Fibroblast of mammary gland (primary cell): ENCODE measurements at places on chromosomes 1 and 21.

- peak; percentile 53 for DNase-seq
Observed at GRCh38 chr1:43557744-43558245, 27.1 kb downstream of the PTPRF start.

- no peak for DNase-seq
Observed at GRCh38 chr1:68745451-68745850, 248.6 kb upstream of the DEPDC1 start.

- no peak for DNase-seq
Observed at GRCh38 chr1:12453400-12454343, 164.3 kb downstream of the DHRS3 start.

DNA sequence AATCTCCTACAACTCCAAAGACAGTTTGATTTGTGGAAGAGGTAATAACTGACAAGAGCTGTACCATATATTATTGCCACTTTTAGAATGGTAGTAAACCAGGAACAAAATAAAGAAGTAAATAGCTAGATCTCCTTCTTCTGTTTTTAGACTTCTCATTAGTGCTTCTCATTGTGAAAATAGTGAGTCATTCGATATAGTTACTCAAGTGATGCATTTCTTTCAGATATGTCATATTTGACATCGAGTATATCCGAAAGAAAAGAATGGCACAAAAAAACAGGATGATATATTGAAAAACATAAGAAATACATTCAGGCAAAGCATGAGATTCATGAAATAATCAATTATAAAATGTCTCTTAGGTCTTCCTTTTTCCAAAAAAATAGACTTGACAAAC lies 1346.1 kb downstream of the BRINP3 start:
- no peak for DNase-seq

DNA sequence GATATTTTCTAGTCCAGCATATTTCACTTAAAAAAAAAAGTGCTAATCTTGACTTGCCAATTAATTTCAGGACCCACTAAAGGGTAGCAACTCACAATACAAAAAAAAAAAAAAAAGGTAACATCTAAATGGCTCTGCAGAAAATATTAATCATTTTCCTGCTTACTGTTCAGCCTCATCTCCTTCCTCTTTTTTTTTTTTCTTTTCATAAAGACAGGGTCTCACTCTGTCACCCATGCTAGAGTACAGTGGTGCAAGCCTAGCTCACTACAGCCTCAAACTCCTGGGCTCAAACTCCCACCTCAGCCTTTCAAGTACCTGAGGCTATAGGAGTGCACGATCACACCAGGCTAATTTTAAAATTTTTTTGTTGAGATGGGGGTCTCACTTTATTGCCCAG lies 30.4 kb downstream of the TTC13 start:
- no peak for DNase-seq

- no peak for DNase-seq
Observed at GRCh38 chr1:243667133-243667532, 182.9 kb downstream of the AKT3 start.

GRCh38 chr1:156582388-156583017 lies 3.0 kb downstream of the TTC24 start:
- DNase-seq, result no peak

GRCh38 chr1:168480997-168481396 lies 62.8 kb downstream of the XCL2 start:
- no peak for DNase-seq

DNA sequence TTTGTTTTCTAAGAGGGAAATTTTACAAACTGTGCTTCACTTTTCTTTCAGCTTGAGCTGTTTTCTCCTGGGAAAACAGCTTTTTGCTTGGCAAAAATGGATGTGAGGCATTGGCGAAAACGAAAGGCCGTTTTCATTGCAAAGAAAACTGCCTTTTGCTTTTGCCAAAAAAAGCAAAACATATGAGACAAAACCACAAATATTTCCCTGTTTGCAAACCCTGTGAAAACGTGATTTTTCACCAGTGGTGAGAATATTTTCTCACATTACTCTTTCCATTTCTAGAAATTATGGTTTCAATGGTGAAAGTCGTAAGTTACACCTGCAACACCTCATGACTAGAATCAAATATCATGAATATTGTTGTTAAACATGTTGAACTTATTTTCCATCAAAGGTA lies 74.0 kb upstream of the ZBTB18 start:
- peak; percentile 42 for DNase-seq

- peak; percentile 34 for DNase-seq
Observed at GRCh38 chr1:93969371-93969770, 60.1 kb upstream of the GCLM start.

DNA sequence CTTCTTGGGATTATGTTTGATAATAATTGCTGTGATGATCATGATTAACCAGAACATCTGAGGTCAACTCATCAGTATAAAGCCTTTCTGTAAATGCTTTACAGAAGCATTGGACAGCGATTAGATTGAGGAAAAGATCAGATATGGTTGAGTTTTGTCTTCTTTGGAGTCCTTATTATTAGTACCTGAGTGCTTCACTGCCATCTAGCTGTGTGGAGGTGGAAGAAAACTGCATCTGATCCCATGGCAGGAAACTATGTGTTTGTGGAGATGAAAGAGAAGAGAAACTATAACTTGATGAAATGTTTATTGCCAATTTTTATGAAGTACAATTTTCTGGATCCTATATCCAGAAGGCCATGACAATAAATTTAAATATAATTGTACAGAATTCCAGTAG lies 11.4 kb downstream of the FLG2 start:
- peak; percentile 6 for DNase-seq

GRCh38 chr1:2495546-2495945 lies 19.5 kb downstream of the PLCH2 start:
- DNase-seq, result no peak

DNA sequence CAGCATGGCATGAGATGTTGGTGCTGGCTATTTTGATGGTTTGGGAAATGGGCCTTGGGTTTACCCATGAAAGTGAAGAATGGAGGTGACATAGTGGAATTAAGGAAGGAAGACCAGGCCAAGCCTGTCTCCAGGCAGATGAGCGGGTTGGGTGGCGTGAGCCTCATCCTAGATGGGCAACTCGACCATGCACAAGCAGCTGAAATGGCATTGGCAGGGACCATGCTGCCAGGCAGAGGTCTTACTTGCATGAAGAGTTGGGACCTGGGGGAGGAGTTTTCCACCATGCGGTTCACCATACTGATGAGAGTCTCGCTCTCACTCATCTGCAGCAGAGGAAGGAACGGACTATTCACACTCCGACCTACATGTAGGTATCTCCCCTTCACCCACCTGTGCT lies 37.5 kb upstream of the GOLT1A start:
- DNase-seq, result no peak

- peak; percentile 16 for DNase-seq
Observed at GRCh38 chr1:3668585-3669300, 16.4 kb downstream of the TP73 start.

DNA sequence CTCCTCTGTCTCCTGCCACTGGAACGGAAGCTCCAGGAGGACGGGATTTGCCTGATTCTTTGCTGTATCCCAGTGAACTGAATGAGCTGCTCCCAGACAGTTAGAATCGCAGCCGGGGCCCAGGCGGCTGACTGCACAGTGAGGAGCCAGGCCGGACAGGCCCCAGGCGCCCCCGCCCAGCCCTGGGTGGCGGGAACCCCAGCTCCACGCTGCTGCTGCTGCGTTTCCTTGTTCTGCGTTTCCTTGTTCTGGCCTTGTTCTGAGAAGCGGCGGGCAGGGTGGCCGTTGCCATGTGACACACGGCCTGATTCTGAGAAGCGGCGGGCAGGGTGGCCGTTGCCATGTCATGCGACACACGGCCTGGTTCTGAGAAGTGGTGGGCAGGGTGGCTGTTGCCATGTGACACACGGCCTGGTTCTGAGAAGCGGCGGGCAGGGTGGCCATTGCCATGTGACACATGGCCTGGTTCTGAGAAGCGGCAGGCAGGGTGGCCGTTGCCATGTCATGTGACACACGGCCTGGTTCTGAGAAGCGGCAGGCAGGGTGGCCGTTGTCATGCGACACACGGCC lies 56.2 kb downstream of the SLC37A1 start:
- no peak for DNase-seq

GRCh38 chr1:199151634-199152425 lies 513.0 kb downstream of the PTPRC start:
- no peak for DNase-seq

- DNase-seq, result no peak
Observed at GRCh38 chr1:8437347-8437746, 119.4 kb downstream of the SLC45A1 start.

GRCh38 chr21:34865400-34866241 lies 183.5 kb downstream of the RUNX1 start:
- peak; percentile 51 for DNase-seq

GRCh38 chr21:32472890-32473765 lies 60.6 kb downstream of the EVA1C start:
- no peak for DNase-seq

- peak; percentile 47 for DNase-seq
Observed at GRCh38 chr1:54973205-54973921, 7.1 kb upstream of the TMEM61 start.

DNA sequence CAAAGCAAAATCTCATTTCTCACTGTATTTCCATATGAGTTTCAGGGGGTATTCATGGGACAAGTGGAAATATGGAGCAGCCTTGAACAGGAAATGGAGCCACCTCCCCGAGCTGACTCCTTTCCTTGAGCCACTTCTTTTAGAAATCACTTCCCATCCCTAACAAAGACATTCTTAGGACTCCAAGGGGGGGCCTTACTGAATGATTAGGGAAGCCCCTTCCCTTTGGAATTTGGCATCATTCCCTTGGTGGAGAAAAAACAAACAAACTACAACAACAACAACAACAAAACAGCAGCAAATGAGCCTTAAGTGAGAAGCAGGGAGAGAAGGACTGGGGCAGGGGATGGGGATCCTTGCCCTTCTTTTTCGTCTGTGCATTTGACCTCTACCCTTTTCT lies 278.3 kb downstream of the ZNF648 start:
- DNase-seq, result no peak

DNA sequence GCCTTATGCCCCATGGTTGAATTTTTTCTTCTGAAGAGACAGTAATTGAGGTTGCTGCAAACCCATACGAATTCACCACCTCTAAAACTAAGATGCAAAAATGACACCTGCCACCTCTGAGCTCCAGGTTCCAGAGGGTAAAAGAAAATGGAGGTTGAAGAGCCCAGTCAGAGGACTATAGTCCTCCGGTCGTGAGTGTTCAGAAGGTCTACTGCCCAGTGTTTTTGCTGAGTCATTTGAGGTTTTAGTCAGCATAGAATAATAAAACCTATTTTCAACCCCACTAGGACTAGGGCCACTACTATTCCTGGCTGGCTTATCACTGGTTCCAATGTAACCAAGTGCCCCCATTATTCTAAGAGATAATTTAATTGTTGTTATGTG lies 12.9 kb upstream of the SLAMF7 start:
- DNase-seq, result peak; percentile 14

DNA sequence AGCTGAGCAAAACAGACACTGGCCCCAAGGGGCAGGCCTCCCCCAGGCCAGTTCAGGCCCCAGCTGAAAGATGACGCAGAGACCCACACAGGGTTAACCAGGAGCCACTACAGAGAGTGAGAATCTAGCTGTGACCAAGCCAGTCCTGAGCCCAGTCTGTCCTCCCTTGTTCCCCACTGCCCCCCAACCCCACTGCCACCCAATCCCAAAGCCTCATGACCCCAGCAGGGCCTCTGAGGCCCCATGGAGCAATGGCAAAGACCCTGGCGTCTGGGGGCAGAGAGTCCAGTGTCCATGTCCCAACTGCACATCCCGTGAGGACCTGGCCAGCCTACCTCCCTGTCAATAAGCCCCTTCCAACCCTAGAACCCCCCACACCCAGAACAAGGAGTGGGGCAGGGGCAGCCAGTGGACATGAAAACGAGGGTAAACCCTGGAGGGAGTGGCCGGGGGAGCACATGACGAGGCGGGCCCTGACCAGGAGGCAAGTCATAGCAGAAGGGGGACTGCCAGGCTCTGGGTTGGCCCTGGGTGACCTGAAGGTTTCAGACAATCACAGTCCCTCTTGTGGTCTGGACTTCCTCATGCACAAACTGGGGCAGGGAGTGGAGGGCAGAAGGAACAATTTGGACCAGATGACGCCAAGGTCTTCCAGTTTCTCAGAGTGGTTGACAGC lies 100.5 kb downstream of the GLIS1 start:
- no peak for DNase-seq

DNA sequence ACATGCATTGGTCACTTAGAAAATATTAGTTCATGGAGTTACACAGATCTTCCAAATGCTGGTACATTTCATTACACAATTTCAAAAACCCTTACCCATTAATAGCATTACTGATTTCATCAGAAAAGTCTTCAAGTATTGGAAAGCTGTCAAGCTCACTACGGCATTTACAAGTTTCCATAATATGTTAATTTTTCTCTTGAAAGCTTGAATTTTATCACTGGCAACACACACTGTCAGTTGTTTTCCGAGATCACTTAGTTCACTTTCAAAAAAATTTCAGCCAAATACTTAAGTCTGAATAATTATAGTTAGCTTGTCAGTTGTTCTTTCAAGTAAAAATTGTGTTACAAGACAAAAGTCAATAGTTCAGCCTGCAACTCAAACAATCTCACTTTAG lies 18.0 kb downstream of the ASTN1 start:
- no peak for DNase-seq

DNA sequence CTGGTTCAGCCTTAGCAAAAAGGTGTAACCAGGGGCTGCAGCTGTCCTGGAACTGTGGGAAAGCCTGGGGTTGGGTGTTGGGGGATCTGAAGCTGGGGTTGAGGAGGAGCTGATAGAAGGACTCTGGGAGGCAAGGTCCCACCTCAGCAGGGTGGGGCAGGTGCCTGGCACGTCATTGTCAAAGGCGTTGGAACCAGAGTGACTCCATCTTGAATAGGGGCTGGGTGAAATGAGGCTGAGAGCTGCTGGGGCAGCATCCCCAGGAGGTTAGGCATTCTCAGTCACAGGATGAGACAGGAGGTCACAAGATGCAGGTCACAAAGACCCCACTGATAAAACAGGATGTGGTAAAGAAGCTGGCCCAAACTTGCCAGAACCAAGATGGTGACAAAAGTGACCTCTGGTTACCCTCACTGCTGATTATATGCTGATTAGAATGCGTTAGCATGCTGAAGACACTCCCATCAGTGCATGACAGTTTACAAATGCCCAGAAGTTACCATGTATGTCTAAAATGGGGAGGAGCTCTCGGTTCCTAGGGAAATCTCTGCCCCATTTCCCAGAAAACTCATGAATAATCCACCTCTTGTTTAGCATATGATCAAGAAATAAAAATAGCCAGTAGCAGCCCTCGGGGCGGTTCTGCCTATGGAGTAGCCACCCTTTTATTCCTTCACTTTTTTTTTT lies 85.4 kb downstream of the IER5 start:
- no peak for DNase-seq

- no peak for DNase-seq
Observed at GRCh38 chr21:33368124-33368523, 35.1 kb upstream of the IFNGR2 start.

- DNase-seq, result no peak
Observed at GRCh38 chr1:100536031-100536430, 1.9 kb upstream of the GPR88 start.

- DNase-seq, result no peak
Observed at GRCh38 chr21:27713154-27714109, 746.5 kb upstream of the ADAMTS5 start.

GRCh38 chr1:41958015-41958673 lies 39.4 kb upstream of the HIVEP3 start:
- DNase-seq, result no peak
